AG04450 (cell line): ENCODE measurements at places on chromosomes 1 and 21. TPM values are rescaled to one million over a fixed set of nuclear protein-coding genes. Genes with fewer than 3 reads are reported as not detected.

DNA sequence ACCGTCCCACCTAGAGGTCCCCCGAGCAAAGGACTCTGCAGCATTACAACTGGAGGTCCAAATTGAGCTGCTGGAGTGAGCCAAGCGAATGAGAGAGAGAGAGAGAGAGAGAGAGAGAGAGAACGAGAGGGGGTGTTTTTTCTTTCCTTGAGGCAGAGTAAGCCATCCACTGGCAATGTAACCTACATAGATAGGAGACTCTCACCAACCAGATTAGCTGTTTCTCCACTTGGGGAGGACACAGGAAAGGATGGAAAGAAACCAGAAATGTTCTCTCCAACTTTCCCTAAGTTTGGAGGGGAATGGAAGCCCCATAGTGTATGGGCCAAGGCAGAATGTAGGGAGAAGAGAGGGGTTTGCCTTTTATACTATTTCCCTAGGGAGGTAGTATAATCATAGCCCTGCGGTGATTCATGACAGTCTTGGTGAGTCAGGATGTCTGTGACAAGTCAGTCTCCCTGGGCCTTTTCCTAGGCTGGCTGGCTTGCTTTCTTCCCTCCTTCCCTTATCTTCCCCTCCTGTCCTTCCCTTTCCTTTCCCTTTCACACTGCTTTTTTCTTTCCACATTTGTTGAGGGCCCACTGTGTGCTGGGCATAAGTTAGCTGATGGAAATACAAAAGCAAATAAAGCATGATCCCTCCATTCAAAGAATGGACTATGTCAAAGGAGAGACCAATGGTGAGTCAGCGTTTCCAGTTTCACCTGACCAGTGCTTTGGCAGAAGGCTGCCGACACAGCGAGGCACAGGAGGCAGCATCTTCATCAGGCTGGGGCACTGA, 7.1 kb downstream of the FNDC7 start:
- peak; percentile 34 for DNase-seq

DNA sequence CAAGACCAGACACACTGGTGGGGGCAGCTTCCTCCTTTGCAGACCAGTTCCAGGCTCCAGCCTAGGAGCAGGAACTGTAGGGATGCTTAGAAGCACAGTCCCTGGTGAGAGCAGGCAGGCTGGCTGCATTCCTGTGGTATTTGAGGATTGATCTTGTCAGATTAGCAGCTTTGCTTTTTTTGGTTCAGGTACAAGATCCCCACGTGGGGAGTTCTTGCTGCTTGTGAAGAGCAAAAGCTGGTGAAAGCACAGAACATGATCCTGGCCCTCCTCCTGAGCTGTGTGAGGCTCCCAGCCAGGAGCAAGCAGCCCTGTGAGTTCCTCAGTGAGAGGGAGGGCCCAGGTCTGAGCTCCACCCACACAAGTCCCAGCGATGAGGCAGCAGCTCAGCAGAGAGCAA, 75.3 kb upstream of the ARTN start:
- DNase-seq: peak; percentile 96

DNA sequence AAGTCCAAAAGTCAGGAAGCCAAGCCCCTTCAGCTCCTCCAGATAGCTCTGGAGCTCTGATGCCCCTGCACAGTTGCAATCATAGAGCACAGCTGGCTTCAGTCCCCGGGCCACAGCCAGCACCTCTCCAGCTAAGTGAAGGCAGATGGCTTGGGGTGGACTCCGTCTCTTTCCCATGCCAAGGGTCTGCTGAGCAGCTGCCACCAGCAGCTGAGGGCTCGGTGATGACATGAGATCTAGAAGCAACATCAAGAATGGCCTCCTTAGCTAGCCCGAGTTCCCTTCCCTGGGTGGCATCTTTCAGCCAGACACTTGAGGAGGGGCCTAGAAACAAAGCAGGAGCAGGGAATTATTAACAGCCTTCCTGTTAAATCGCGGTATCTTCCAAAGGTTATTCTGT, 973 bp downstream of the C1orf74 start:
- no peak for DNase-seq

ILDR2 gene
- 0.10 TPM in 1 of 2 replicates, not detected in the other for polyA plus RNA-seq

DNA sequence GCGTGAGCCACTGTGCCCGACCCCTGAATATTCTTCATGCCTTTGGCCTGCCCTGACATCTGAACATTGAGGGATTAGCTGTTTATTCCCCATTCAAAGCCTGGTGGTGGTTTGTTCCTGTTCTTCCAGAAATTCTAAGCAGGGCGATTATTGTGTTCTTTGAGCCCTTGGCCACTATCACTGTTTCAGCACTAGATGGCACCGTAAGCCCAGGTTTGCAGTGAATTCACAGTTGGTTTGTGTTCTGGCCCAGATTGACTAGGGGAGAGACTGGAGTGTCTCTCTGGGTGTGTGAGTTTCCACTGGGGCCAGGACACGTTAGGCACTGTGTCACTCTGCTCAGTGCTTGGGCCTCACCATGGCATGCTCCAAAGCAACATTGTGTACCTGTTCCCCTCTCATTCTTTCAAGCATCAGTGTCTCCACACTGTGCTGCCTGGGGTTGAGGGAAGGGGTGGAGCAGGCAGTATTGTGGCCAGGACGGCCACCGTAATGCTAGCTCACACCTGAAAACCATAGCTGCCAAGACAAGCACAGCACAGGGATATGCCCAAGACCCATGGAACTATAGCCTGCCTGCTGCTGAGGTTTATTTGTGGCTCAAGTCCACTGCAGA, 52.7 kb downstream of the PKN2 start:
- no peak for DNase-seq

- DNase-seq: no peak
These were observed 1754.2 kb downstream of the BRINP3 start for GRCh38 chr1:188723332-188724020.

DNA sequence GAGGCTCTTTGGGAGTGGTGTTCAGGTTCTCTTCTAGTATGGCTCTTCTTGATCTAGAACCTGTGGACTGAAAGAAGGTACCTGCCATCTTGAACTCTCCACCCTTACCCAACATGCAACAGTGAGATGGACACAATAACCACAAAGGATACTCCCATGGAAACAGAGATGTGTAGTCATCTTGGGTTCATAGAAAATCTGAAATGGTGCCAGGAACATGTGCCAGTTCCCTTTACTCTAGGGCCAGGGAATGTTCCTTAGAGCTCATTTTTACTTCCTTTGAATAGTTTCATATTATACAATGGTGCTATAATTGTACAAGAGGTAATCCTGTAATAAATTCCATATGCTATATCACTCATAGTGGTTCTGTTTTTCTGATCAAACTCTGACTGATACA, 13.2 kb upstream of the SCYL3 start:
- DNase-seq: no peak

GRCh38 chr1:53909946-53910345, 16.0 kb downstream of the DIO1 start:
- DNase-seq: no peak

HORMAD1 gene
- polyA plus RNA-seq: not detected in 2 replicates

DNA sequence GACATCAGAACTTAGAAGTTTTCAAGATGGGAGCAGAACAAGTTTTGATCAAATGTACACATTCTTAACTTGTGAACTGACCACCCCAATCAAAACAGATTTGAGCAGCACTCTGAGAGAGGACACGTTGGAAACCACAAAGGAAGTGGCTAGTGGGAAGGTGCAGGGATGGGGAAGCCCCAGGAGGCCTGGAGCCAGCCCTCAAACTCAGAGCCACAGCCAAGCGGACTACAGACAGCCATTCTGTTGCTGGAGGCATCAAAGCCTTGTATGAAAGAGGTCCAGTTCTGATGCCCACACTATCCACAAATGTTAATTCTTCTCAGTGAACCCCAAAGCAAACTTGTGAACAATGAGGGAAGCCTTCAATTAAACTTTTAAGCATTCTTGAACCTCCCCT, 143.6 kb upstream of the RAB4A start:
- no peak for DNase-seq
